ENCODE measurements at places on chromosomes 3 and 15. TPM values are rescaled to one million over a fixed set of nuclear protein-coding genes. Genes with fewer than 3 reads are reported as not detected.
A peak's percentile ranks its signal among the peaks of the same experiment; 100 is the strongest.

DNA sequence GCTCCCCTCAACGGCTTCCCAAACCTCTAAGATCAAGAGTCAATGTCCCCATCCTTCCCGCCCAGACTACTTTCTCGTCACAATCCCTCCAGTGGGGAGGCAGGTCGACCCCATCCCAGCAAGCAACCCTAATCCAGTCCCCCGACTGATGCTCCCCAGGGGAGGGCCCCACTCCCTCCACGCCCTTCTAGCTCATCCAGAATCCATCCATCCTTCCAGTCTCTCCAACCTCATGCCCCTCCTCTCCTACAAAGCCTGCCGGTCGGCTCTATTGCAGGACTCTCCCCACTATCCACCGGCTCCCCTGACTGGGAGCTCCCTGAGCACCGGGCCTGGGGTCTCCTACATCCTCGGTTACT lies 1.3 kb downstream of the ADAMTS7 start:
- DNase-seq: no peak

GRCh38 chr3:192515664-192516045 lies 211.7 kb downstream of the FGF12 start:
- DNase-seq: peak; percentile 26

DNA sequence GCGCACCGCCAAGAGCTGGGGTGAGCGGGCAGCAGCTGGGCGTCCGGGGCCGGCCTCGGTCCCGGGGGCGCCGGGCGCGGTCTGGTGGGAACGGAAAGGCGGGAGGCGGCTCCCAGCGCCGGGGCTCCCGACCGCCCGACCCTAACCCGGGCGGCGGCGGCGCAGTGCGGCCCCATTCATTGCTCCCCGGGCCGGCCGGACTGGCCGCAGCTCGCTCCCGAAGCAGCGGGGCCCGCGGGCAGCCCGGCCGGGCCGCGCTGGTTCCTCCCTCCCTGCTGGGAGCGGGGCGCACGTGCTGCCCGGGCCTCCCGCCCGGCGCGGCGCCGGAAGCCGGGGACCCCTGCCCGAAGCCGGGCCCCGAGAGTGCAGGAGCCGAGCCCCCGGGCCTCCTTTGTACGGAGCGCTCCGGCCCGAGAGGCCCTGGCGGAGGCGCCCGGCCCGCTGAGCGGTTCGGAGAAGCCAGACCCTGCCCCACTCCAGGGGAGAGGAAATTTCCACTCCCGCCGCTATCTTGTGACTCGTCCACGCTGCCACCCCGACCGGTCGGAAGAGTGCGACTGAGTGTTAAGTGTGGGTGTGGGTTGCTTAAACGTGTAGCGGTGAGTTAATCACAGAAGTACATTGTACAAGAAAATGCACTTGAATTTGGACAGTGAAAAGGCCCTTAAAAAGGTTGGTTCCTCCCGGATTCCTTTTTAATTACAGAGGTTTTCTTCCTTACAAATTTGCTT lies 613 bp downstream of the ATP1B3 start:
- peak; percentile 77 for DNase-seq

GRCh38 chr3:15428539-15428938 lies 1.1 kb downstream of the EAF1 start:
- DNase-seq: no peak

- no peak for DNase-seq
Measured at GRCh38 chr3:192128060-192128459, 599.3 kb downstream of the FGF12 start.

DNA sequence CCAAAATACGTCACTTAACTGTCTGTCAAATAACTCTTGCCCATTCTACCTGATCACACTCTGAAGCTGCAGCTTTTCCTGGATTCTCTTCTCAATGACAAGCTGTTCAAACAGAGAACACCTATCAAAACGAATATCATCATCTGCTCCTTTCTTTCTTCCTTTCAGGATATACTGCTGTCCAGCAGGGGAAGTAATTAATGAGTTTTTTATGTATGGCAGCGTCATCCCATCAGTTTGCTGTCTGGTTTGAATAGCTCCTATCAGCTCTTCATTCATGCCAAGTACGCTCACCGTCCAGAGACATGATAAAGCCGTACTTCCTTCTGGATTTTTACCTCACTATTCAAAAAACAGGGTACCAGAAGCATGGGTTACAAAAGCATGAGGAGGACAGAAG lies at the start of gene CHRM5:
TSS of gene CHRM5 (plus strand) at position 274 of the 400 bp plus-strand sequence. CDS start 94,221 bp downstream, outside the sequence.
- no peak for DNase-seq

Gene CCRL2
- total RNA-seq: not detected

Gene CNTN6
- 2.2 TPM for total RNA-seq

Gene SNAPC5
- 26.2 TPM for total RNA-seq

Gene CCDC39
- 3.3 TPM for total RNA-seq

All from neural progenitor cell (in vitro differentiated cells).